ENCODE measurements at places on chromosomes 5 and 9.

DNA sequence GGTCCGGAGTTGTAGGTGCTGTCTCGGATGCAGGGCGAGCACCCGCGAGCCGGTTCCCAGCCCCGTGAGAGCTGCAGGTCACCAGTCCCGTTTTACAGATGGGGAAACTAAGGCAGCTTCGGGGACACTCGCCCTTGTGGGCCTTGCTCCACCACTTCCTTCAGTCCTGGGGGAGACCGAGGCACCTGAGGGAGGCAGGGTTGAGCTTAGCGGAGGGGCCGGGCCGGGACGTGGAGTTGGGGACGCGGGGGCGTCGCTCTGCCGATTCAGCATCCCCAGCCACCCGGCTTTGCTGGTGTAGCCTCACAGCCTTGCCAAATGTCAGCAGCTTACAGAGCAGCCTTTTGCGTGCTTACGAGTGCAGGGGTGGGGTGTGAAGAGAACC, 530 bp downstream of the BBLN start:
- DNase-seq: peak; percentile 55

- no peak for DNase-seq
Observed at GRCh38 chr5:87268970-87269377, 1.3 kb downstream of the RASA1 start.

- no peak for DNase-seq
Observed at GRCh38 chr9:73026375-73026774, 73.5 kb upstream of the ALDH1A1 start.

GRCh38 chr9:86948074-86948929, 996 bp upstream of the GAS1 start:
- DNase-seq: peak; percentile 64

DNA sequence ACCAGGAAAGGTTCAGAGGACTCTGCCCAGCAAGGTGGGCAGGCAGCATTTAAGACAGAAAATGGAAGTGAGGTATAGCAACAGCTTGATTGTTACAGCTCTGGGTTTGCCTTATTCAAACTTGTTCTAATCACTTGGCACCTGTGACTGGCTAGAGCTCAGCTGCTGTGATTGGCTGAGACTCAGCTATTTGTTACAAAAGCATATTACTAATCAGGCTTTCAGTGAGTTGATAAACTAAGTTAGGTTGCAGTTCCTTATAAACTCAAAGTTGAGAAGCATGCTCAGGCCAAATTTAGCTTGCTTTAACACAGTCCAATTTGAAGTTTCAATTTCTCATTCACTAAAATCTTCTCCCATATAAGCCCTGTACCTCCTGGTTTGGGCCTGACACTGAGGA, 56.3 kb downstream of the GDA start:
- DNase-seq: no peak

DNA sequence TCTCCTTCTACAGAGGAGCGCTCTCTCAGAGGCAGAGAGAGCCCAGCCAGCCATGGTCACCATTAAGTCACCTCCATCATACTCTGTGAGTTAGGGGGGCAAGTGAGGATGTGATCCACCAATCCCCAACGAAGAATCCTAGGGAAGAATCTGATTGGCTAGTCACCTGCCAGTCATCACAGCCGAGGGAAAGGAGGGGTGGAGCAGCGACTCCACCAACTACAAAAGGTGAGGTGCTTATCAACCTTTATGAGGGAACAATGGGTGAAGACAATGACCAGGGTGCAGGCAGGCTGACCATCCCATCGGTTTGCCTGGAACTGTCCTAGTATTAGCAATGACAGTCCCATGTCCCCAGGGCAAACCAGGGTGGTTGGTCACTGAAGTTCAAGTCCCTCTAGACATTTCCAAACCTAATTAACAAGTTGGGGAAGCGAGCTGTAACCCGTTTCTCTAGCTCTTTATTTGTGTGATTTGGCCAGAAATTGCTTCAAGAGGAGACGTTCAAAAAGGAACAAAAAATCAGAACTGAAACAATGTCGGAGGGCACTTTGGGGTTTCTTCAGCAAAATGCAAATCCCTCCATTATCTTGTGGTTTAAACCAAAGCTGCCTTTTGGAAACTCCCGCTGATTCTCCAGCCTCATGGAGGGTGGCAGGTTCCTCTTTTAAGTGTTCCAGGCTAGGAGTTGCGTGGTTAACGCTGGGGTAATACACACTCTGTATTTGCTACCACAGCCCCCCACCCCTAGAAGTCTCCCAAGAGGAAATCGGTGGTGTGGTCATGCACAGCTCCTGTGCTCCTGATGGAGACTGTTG, 18.8 kb upstream of the FCN1 start:
- no peak for DNase-seq

- no peak for DNase-seq
Observed at GRCh38 chr5:153784277-153784676, 254.4 kb downstream of the FAM114A2 start.

DNA sequence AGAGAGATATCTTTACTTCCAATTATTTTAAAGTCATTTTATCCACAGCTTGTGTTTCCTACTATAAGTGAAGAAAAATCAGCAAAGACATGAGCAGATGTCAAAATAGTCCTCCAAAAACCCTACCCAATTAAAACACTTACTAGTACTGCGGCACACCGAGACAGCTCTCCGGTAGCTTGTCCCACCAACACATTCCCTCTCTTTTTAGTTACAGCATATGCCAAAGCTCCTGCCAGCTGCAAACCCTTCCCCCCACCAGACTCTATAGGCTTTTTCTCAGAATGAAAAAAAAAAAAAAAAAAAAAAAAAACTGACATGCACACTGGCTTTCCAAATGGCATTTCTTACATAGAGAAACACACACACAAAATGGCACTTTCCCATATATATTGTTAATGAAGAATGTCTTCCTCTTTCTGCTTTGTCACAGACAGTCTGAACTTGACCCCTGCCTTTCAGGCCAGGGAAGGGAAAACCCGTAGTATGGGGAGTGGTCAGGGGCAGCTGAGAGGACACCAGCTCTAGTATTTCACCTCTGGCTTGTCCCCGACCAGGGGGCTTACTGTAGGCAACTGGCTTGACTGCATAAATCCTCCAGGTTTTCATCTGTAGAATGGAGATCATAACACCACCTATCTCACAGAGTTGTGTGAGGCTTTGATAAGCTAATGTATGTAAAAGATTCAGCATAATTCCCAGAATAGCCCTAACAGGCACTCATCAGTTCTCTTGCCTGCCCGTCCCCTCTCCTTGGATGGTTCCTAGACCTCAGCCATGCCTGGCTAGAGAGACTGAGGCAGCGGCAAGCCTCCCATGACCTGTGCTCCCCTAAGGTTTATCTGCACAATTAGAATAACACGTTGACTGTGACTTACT, 233.6 kb downstream of the CRB2 start:
- no peak for DNase-seq

DNA sequence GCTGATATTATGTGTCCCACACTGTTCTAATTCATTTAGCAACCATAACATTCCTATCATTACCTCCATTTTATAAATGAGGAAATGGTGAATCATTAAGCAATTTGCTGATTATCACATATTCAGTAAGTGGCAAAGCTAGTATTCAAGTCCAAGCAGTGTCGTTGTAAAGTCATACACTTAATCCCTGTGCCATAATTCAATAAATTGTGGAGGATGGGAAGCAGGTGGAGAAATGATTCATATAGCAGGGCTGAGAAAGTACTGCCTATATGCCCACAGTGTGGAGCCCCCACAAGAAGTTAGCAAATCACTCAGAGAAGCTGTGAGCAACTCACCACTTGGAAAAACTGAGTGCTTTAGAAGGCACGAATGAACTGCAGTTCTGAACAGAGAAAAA, 691.0 kb downstream of the PTPRD start:
- DNase-seq: no peak

DNA sequence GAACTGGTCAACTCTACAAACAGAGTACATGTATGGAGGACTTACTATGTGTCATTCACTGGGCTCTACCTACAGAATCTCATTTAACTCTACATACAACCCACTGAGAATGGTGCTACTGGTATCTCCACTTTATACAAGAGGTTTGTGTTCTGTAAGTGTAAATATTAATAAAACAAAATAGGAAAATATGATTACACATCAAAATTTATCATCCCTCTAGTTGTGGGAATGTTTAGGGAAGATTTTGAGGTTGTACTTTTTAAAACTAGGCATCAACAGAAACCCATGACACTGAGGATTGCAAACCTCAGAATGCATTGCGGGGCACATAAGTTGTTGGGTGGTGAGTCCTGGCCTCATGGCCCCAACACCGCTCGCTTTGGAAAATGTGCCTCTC, 11.7 kb downstream of the SH3RF2 start:
- DNase-seq: no peak

DNA sequence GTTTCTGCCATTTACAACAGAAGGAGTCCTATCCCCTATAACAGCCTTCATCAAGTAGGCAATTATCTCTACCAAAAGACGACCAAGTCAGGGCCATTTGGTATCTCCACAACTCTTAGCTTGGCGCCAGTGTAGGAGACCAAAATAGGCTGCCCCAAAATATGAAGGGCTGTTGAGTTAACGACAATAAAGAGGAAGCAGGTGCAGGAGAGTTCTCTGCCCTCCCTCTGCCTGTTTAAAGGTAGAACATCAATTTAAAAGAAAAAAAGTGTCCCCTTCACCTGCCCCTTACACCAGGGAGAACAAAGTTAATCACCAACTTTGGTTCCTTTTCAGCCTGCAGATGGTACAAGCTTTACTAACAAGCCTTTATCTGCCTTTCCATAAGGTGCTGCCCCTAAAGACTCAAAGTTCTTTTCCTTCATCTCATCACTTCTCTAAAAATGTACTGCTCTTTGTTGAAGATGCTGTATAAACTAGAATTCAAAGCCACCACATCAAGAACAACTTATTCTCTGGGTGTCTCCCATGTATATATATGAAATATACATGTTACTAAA, 33.3 kb downstream of the PPP1R2B start:
- no peak for DNase-seq

DNA sequence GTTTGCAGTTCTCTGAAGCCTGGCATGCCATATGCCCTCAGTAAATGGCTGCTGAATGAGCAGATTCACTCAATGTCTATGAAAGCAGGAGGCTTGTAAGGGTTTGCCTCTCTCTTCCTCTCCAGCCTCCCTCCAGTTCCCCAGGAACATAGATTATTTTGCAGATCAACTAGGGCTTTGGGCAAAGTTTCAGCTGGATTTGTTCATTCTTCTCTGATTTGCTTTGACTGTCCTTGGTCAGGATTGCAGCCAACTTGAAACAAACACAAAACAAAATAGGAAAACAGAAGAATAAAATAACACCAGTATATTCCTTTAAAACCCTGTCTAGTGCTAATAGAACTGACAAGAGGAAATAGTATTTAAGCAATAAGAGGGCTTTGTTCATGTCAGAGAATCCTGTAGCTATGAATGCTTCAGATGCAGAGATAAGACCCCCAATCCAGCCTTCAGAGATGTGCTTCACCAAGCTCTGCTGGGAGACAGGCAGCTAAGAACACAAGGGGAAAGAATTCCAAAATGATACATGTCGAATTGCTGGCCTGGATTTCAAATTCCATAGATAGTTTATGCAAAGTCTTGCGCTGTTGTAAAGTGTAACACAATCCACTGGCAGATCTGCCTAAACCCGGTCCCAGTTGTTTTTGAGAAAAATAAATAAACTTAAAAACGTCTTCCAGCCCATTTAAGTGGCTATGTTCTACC, 174.3 kb downstream of the PAPPA start:
- DNase-seq: no peak

DNA sequence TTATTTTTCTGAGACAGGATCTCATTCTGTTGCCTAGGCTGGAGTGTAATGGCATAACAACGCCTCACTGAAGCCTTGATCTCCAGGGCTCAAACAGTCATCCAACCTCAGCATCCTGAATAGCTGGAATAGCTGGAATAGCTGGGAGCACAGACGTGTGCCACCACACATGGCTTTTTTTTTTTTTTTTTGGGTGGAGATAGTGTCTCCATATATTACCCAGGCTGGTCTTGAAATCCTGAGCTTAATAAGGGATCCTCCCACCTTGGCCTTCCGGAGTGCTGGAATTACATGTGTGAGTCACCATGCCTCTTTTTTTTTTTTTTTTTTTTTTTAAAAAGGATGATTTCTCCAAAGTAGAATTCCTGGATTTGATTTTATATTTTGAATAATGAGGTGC, 60.7 kb downstream of the NSD1 start:
- DNase-seq: no peak

- DNase-seq: no peak
Observed at GRCh38 chr9:118652258-118652657, 717.0 kb downstream of the BRINP1 start.

- DNase-seq: no peak
Observed at GRCh38 chr5:28344836-28345433, 1306.5 kb upstream of the CDH9 start.

DNA sequence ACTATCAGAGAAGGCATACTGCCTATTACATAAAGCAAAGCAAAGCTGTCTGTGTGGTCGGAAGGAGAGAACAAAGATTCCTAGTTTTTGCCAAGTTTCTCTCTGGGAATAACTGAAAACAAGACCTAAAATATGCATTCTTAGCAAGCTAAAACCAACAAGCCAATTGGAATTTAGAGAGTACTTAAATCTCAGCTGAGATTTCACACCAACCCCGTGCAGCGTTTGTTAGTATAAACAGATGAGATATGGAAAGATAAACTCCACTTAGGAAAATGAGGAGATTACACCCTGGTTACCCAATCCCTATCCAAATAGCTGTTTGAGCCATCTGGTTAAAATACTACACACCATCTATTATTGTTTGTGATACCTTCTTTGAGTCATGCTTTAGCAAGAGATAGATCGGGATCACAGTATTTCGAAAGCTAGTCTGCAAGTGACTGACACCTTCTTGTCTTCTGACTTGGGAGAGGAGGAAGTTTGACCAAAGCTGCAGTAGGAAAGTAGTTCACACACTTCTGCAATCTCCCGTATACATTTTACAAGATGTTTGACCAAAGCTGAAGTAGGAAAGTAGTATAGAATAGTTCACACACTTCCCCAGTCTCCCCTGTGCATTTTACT, 18.2 kb downstream of the FAF2 start:
- no peak for DNase-seq

GRCh38 chr9:107953556-107954125, 464.1 kb upstream of the KLF4 start:
- no peak for DNase-seq

DNA sequence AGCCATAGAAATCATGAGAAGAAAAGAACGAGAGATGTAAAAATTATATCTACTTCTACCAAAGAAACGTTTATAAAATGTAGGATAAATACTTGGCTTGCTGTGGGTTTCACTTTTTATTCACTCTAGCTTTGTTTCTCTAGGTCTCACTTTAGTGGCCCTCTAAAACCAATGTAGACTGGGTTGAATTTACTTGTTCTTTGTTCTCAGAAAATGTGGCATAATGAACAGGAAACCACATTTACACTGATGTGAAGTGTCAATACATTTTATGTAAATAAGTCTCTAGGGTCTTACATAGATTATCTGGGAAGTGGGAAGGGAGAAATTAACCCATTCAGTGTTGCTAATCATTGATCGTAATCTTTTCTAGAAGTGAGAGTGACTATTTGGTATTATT, 58.9 kb downstream of the PLPPR1 start:
- no peak for DNase-seq

- DNase-seq: no peak
Observed at GRCh38 chr9:109320331-109320741, 523 bp downstream of the EPB41L4B start.

GRCh38 chr9:94850540-94851434, 124.3 kb downstream of the AOPEP start:
- DNase-seq: no peak

- no peak for DNase-seq
Observed at GRCh38 chr5:149474198-149474597, 77.0 kb downstream of the CSNK1A1 start.

- no peak for DNase-seq
Observed at GRCh38 chr5:129074903-129075302, 19.6 kb upstream of the ISOC1 start.

Data from stimulated activated naive CD8-positive, alpha-beta T cell treated with anti-CD3 and anti-CD28 coated beads, Interleukin-15, amount 100 ng/mL, for 72 hours (primary cell).